H54 (cell line): ENCODE measurements at places on chromosomes 16 and 17.

GRCh38 chr16:66374176-66374575 is 7.7 kb downstream of the CDH5 start:
- DNase-seq, result no peak

GRCh38 chr16:55035956-55036355 is 105.3 kb downstream of the IRX5 start:
- DNase-seq, result no peak

DNA sequence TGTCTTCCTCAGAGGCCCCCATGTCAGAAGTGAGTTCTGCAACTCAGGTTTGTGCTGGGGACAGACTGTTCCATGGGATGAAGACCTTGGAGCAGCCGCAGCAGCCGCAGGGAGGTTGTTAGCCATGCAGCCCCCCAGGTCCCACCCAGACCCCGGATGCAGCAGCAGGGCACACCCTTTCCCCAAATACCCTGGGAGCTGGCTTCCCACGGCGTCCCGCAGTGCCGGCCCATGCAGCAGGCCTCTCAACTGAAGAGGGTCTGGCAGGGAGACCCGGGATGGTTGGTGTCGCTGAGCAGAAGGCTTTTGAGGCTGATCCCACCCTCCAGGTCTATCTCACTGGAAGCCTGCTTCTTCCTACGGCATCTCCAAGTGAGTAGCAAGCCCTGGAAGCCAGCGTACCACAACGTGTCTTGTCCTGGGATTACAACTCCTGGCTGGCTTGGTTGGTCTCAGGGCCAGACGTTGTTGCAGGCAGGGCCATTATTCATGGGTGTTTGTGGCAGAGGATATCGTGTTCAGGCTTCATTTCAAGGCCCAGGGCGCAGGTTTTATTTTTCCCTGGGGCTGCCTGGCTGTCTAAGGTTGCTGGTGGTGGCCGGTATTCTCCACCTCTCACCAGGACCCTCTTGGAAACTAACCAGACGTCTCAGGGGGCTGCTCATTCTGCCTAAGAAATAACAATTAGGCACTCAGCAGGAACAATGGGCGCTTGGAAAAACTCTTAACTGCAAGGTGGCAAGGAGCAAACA is 223.2 kb downstream of the C16orf95 start:
- DNase-seq, result no peak

DNA sequence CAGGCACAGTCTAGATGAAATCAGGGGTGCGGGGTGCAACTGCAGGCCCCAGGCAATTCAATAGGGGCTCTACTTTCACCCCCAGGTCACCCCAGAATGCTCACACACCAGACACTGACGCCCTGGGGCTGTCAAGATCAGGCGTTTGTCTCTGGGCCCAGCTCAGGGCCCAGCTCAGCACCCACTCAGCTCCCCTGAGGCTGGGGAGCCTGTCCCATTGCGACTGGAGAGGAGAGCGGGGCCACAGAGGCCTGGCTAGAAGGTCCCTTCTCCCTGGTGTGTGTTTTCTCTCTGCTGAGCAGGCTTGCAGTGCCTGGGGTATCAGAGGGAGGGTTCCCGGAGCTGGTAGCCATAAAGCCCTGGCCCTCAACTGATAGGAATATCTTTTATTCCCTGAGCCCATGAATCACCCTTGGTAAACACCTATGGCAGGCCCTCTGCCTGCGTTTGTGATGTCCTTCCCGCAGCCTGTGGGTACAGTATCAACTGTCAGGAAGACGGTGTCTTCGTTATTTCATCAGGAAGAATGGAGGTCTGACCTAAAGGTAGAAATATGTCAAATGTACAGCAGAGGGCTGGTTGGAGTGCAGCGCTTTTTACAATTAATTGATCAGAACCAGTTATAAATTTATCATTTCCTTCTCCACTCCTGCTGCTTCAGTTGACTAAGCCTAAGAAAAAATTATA is 1.6 kb downstream of the HBA1 start:
- no peak for DNase-seq

DNA sequence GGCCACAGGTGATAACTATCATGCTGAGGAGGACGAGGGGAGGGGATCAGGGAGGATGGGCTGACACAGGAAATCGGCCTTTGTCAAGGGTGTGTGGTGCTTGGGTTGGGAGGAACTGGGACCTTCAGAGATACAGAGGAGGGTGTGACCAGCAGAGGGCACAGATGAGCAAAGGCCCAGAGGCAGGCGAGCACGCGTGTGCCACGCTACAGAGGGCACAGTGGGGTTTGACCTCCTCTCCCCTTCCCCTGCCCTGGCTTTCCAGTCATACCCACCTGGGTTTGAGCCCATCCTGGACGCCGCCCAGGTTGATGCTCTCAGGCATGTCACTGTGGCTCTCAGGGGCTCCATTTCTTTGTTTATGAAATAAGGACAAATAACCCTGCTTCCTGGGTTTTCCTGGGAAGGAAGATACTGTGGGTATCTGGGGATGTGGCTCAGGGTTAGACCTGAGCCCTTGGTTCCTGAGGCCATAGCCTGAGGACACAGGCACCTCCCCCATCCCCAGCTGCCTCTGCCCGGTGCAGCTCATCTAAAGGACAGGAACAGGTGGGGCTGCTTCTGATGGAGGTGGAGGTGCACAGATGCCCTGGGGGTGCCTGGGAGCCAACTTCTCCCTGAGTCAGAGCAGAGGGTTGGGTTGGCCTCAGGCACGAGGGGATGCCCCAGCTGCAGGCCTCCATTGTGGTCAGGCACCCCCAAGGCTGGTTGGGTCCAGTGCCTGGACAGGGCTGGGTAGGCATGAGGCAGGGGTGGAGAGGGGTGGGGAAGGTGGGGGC is 51.8 kb downstream of the BEAN1 start:
- DNase-seq, result peak; percentile 56

DNA sequence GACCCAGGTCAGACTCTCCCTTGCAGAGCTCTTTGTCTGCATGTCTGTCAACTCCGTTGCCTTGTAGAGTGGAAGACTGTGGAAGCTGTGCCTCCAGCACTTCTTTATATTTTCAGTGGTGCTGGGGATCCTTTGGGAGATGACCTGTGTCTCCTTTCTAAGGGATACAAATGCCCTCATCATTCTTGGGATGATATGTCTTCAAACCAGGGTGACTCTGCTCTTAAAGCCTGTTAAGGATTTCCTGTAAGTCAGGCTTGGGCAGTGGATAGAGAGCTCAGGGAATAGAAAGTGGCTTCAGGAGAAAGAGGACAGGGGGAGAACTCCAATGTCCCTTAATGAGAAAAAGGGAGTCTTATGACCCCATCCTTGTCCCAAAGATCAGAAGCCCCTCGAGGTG is 1.5 kb downstream of the HOXB3 start:
- DNase-seq, result no peak

DNA sequence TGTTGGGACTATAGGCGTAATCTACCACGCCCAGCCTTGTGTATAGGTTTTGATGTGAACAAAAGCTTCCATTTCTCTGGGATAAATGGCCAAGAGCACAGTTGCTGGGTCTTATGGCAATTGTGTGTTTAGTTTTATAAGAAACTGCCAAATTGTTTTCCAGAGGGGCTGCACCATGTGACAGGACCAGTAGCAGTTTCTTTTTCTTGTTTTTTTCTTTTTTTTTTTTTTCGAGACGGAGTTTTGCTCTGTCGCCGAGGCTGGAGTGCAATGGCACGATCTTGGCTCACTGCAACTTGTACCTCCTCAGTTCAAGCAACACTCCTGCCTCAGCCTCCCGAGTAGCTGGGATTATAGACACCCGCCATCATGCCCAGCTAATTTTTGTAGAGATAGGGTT is 34.3 kb upstream of the CBX4 start:
- DNase-seq, result no peak

GRCh38 chr16:78102122-78102660 is 2.7 kb downstream of the WWOX start:
- DNase-seq, result no peak

DNA sequence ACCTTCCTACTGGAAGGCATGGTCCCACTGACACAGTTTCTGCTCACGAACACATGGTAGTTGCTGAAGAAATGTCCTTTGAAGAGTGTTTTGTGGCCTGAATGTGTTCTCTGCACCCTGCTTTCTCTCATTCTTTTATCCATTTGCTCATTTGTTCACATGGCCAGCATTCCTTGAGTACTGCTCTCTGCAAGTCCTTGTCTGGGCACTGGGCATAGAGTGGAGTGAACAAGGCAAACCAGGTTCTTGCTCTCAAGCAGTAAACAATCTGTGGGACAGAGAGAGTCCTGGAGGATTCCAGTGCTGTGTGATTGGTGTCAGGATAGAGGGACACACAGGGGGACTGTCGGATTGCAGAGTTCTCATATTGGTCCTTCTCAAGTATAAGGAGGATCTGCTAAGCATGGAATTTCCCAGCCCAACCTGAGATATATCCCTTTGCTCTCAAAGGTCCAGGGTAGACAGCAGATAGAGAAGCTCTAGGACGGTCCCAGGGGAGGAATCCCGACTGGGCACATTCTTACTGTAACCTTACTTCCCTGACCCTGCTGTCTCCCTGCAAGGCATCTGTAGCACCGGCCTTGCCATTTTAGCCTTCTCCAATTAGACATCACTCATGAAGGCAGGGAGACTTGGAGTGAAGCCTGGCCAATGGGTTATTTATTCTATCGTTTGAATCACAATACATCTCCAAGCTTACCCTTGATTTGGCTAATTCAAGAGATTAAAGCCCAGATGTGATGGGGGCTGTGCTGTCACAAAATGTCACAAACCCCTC is 32.3 kb downstream of the ARL4D start:
- no peak for DNase-seq

- no peak for DNase-seq
These were observed 1389.4 kb upstream of the GOT2 start for GRCh38 chr16:60123392-60124023.

DNA sequence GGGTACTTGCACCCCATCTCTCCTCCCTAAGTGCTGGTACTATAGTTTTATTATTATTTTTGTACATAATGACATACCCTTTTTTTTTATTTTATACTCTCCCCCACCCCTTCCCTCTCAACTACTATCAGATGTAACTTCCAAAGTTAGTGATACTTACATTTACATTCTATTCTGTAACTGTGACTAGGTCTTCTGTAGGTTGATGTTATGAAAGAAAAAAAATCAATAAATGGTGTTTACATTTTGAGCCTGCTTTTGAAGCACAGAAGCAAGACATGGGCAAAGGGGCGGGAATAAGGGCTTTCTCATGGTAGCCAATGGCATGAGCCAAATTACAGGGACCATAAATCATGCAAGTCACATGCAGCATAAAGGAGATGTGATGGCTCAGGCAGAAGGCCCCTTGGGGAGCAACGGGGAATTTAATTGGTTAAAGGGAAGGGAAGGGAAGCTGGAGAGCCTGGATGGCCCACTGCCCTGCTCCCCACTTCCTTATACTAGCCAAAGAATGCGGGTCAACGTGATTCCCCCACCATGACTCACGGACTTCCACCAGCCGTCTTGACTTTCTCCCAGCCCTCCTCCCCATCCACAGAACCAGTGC is 2.4 kb upstream of the ACSF2 start:
- peak; percentile 93 for DNase-seq

- DNase-seq, result no peak
These were observed 175.6 kb upstream of the IRX3 start for GRCh38 chr16:54462151-54462651.

GRCh38 chr17:28843816-28844148 is 1.2 kb upstream of the FAM222B start:
- DNase-seq, result no peak
